ENCODE measurements at places on chromosomes 6 and 20.
A peak's percentile ranks its signal among the peaks of the same experiment; 100 is the strongest.

DNA sequence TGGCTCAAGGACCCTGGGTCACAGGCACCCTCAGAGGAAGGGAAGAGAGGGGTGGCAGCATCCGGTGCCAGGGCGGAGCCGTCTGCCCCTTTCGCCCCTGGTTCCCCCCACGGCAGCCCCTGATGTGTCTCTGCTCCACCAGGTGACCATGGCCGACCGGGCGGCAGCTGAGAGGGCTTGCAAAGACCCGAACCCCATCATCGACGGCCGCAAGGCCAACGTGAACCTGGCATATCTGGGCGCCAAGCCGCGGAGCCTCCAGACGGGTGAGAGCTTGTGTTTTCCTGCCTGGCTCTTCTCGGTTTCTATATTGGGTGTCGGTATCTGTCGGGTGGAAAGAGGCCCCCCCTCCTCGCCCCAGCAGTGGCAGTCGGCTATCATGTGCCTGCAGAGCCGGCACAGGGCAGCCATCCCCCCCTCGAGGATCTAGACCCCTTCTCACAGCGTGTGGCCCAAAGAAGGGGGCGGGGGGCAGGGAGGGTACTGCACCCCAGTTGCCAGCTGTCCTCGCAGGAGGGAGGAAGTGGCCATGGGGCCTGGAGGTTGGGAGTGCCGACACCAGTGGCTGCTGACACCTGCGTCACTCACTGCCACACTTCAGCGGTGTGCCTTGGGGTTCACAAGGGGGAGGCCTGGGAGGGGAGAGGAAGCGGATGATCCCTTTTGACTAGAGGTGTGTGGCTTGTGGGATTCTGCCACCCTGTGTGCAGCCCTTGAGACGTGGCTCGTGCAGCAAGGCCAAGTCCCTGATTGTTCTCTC is 1.5 kb downstream of the RBM38 start:
- DNase-seq: peak; percentile 87

- no peak for DNase-seq
Measured at GRCh38 chr20:13441388-13441787, 197.3 kb downstream of the TASP1 start.

DNA sequence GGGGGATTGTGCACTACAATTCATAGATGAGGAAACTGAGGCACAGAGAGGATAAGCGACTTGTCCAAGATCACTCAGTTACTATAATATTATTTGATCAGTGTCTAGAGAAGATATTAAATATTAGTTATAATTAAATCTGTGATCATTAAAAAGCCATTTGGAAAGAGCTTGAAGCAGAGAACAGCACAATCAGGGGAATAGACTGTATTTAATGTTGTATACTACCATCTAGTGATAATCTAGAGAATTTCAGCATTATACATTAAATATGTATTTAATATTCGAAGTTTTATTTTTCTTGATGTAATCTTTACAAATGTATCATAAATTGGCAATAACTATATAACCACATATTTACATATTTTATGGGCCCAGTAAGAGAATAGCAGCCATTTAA is 20.1 kb upstream of the MTCL3 start:
- DNase-seq: no peak

- no peak for DNase-seq
Measured at GRCh38 chr6:33414592-33415271, 3.2 kb downstream of the CUTA start.

- DNase-seq: peak; percentile 98
Measured at GRCh38 chr20:54134445-54135220, 39.2 kb downstream of the CYP24A1 start.

DNA sequence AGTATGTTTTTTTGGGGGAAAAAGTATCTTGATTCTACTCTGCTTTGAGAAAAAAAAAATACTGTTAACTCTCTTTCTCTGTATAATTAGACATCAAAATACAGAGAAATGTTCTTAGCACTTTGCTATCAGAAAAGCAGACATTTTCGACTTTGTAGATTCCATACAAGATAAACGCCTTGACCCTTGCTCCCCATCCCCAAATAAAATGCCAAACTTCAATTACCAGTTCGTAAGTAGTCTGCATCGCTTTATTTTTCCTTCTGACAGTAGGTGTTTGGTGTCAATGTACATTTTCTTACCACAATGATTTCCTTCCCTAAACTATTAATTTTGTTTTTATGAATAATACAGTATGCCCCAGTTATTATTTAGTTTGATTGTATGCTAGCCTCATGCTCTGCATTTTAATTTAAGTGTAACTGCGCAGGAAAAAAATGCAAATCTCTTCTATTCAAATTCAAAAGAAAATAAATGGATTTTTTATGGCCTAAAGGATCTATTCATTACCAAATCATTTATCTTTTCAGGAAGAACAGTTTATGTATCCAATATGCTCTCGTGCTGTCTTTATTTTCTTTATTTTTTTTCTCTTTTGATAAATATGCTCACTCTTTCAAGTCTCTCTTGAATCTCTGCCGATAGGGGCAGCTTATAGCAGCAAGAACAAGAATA is 84.8 kb upstream of the ZNF217 start:
- DNase-seq: no peak

DNA sequence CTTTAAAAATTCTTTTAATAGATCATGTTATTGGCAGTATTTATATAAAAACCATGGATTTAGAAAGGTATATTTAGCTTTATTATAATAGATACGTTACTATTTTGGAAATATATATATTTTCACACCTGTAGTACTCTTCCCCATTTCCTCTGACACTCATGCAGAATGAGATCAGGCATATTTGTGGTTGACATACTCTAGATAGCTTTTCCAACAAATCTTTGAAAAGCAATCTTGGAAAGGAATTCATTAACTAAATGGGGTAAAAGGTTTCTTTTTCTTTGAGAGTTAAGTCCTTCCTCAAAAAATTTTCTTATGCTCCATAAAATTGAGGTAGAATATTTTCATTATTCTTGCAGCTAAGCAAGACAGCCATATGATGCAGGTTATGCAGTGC is 14.5 kb downstream of the ASF1A start:
- DNase-seq: no peak

GRCh38 chr6:5866547-5867051 is 140.1 kb downstream of the NRN1 start:
- DNase-seq: no peak

DNA sequence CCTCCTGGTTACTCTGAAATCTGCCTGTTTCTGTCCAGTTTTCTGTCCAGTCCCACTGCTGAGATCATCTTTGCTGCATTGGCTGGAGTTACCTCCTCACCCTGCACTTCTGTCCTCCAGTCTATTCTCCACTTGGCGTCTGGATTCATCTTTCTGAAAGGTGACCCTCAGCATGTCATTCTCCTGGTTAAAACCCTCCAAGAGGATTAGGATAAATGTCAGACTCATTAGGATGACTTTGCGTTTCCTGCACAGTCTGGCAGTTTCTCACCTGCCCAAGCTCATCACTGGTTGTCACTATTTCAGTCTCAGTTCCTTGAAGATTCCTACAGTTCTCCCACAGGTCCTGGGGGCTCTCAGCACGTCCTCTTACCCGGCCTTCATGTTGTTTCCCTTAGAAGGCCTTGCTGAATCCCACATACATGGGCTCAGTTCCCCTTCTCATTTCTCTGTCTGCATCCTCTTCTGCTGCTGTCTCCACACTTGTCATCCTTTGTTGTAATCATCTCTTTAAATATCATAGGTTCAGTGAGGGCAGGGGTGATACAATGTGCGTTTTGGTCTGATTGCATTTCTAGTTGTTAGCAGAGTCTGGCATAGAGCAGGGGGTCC is 374.8 kb downstream of the QKI start:
- DNase-seq: no peak

GRCh38 chr6:146886587-146887446 is 288.0 kb downstream of the ADGB start:
- no peak for DNase-seq

- DNase-seq: no peak
Measured at GRCh38 chr20:61640131-61640870, 388.2 kb downstream of the CDH4 start.

DNA sequence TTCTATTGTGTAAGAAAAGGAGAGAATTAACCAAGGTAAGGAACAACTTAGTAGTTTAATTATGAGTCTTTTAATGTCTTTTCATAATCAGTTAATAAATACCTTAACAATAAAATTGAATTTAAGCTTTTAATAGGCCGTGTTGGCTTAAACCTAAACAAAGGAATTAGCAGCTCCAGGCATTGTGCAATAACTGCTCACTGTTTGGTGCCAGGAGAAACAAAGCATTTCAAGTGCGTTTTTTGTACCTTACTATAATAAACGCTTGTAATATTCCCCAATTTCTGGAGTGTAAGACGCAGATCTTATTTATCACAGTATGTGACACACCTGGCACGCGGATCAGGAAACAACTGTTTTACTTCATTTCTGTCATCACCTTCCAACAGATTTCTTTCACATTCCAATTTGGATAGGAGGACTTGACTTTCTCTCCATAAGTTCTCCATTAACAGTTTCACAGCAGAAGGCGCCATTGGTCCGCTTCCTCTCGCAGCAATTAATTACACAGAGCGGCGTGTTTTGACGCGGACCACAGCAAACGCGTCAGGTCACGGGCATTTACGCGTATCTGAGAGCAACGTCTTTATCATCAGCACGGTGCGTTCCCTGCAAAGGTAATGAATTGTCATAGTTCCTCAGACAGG is 335.8 kb upstream of the NT5E start:
- DNase-seq: no peak

- no peak for DNase-seq
Measured at GRCh38 chr6:10582774-10583508, 61.8 kb downstream of the GCNT2 start.

DNA sequence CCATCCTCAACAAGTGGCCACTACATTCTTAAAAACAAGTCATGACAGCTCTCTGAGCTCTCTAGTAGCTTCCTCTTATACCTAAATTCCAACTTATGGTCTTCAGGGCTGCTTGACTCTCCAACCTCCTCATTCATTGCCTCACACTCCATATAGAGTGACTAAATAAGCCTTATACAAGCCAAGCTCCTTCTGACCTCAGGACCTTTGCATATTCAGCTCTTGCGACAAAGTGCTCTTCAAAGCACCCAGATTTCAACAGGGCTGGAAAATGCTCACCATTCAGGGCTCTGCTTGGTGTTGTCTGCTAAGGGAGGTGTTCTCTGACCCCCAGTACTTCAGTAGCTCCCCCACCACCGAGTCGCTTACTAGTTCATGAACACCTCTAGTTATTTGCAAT is 3.7 kb downstream of the TREML2 start:
- DNase-seq: no peak

- no peak for DNase-seq
Measured at GRCh38 chr6:50721978-50722377, 8.7 kb downstream of the TFAP2D start.

DNA sequence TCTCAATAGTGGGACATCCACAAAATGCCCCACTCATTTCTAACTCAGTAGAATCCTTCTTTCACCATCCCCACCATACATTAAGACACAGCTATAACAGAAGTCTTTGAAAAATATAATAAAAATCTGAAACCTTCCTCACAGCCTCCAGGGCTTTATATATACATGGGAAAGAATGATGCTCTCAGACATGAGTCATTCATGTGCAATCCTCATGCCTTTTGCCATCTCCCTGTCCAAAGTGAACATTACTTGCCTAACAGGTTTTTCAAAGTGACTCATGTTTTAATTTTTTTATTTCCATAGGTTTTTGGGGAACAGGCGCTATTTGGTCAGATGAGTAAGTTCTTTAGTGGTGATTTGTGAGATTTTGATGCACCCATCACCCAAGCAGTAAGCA is 162.7 kb downstream of the RALGAPA2 start:
- no peak for DNase-seq

DNA sequence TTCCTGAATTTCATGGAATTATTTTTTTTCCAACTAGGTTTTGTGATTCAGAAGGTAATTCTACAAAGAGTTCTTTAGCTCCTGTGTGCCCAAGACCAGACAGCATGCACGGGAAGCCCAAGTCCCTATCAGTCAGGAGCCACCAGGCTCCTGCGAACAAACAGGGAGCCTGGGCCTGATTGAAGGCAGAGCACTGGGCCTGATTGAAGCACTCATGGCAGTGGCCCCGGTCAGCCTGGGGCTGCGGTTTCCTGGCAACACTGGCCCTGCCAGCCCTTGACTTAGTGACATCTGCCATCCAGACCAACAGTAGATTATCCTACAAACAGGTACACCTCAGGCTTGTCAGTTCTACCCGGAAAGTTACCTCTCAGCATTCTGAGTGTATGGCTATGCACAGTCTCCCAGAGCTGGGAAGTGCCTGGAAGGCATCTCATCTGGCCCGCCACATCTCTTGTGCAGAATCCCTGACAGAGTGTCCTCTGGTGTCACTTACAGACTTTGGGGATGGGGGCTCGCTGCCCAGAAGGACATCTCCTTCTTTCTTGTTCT is 133.8 kb downstream of the VEGFA start:
- DNase-seq: no peak

- no peak for DNase-seq
Measured at GRCh38 chr20:57578476-57579165, 17.7 kb downstream of the PCK1 start.

- DNase-seq: no peak
Measured at GRCh38 chr6:31580438-31580740, 1.8 kb downstream of the LTB start.

DNA sequence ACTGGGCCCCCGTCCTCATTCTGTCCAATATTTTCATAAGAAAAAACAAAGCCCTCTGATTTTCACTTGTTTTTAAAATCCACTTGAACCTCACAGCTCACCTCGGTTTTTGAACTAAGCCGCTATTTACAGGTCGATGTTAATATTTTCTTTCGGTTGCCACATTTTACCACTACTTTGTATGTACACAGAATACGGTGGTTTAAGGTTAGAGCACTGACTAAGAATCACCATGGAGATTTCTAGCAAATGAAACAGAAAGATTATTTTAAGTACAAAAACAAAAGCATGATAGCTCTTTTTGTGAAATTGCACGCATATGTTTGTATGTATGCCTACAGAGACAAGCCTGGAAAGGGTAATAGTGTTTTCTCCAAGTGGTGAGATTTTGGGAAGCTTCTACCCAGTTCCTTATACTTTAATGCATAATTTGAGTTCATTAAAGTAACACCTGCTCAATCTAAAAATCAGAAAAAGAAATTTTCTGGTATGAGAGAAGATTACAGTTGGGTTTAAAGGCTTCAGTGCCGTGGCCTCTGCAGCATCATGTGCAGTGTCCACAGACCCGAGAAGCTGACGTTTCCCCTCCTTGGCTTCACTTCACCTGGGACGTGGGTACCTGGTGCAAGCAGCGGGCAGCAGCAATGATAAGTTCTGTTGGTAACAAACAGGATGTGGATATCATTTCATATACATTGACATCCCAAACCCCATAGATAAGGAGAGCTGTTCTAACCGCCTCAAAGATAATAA is 144.0 kb downstream of the UST start:
- DNase-seq: no peak

GRCh38 chr20:12113468-12114371 is 196.0 kb downstream of the BTBD3 start:
- no peak for DNase-seq

- DNase-seq: no peak
Measured at GRCh38 chr20:17570347-17571152, 675 bp downstream of the DSTN start.

GRCh38 chr6:38783443-38784228 is 68.5 kb downstream of the DNAH8 start:
- no peak for DNase-seq

GRCh38 chr6:2355150-2355549 is 109.7 kb upstream of the GMDS start:
- no peak for DNase-seq

- DNase-seq: no peak
Measured at GRCh38 chr20:61523145-61523544, 271.1 kb downstream of the CDH4 start.
